Tibial artery (tissue), 4 donors: ENCODE measurements at places on chromosomes 12 and 14.

- DNase-seq: no peak
Measured at GRCh38 chr12:2498964-2499500, 295.7 kb upstream of the FKBP4 start.

DNA sequence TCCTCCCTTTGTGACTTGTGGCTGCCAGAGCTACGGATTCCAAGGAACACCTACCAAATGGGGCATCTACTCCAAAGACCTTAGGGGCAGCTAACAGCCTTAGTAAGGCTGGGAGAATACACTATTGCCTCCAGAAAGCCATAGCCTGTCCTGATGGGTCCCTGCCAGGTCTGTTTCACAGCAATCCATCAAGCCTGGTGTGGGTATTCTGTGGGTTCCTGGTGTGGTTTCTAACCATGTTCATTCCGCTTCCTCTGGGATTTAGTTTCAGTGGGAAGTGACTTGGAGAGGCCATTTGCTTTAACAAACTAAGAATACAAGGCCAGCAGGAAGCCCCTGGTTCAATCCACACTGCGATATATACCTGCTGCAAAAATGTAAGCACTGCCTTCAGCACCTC, 220.5 kb downstream of the FOXN3 start:
- DNase-seq: no peak

DNA sequence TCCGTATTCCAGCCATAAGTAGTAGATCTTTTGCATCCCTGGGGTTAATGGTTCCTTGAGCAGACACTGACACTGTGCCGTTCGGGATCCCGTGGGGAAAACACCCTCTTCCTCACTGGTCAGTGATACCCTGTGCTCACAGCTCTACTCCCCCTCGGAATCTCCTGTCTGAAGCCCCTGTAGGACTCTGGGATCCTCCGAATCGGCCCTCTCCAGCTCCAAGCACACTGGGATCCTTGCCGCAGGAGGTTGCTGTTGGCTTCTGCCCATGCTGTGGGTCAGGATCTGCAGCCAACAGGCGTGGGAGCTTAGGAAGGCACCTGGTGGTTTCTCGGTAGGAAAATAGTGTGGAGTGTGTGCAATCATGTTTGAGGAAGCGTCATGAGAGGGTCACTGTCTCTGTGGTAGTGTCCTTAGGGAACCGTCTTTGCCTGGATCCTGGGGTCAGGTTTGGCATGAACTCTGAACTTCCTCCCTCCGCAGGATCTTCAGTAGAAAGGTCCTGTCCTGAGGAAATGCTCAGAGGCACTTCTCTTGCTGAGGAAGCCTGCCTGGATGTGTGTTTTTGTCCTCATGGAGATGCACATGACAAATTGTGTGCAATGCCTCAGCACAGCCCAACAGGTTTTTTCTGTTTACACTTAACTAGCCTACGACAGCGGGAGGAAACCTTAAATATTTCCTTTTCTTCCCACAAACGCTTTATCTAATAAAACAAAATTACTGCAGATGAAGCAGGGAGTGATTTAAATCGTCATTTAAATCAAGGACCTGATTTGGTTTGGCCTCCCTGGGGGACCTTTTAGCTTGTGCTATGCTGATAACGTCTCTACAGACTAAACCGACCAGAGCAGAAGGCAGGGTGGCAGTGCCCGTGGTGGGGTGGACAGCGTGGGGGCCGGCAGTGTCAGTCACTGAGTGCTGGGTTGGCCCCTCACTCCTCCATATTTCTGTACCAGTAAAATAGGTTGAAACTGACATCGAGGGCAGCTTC, 18.7 kb downstream of the FBXL14 start:
- DNase-seq: no peak

DNA sequence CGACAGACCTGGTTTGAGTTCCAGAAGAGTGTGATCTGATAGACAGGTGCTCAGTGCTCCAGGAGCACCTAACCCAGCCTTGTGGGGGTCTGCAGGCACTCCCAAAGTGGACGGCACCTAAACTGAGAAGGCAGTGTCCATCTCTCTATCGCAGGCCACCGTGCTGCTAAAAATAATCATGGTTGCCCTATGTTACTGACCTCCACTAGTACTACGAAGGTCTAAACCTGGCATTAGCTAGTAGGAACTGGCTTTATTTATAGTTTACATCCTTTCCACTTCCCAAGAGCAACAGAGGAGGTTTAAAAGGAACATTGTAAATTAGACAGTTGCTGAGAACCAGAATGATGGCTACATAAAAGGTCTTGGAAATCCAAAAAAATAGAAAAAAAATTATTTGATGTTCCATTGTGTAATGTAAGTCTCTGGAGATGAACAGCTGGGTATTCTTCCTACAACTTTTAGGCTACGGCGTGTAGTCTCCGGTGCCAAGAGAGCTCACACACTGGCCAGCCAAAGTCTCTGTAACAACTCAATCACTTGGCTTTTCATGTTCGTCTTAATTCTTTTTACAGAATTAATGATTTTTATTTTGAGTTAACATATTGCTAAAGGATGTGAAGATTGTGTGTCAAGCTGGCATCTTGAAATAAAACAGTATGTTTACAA, 27.3 kb downstream of the PPFIBP1 start:
- DNase-seq: peak; percentile 39

DNA sequence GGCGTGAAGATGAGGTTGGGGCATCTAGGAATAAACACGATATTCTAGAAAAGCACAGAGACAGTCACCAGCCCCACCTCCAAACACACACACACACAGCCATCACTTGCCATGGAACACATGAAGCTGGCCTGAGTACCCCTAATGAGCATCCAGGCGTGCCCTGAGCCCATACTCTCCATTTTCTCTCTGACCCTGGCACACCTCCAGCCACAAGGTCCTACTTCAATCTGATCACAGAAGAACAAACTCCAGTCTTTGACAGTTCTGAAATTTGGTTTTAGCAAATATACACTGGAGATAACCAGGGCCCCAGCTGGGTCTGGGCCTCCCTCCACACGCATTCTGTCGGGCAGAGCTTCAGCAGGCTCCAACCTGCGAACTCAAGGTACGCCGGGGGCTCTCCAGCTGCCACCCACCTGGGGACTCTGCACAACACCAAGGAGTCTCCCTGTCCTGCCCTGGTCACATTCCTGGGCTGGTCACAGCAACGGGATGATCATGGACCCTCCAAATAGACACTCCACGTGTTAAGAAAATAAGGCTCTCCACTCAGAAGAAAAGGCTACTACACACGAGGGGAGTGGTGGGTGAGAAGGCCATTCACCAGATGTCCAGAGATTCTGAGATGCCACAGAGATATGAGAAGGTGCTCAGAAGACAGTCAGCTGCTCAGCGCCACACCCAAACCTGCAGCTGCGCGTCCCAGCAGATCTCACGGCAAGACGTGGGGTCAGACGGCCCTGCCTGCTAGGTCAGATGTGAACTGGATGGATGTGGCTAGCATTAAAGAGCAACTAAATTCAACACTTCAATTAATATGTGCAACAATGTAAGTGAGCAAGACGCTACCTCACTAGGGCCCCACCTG, 57.0 kb upstream of the PNMA1 start:
- no peak for DNase-seq

DNA sequence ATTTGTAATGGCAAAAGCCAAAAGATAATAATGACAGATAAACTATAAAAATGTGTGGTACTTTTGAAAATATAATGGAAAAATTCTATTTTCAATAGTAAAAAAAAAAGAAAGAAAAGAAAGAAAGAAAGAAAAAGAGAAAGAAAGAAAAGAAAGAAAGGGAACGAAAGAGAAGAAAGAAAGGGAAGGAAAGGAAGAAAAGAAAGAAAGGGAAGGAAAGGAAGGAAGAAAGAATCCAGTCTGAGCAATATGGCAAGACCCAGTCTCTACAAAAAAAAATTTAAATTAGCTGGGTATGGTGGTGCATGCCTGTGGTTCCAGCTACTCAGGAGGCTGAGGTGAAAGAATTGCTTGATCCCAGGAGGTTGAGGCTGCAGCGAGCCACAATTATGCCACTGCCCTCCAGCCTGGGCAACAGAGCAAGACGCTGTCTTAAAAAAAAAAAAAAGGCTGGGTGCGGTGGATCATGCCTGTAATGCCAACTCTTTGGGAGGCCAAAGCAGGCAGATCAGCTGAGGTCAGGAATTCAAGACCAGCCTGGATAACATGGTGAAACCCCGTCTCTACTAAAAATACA, 38.4 kb downstream of the EAPP start:
- DNase-seq: no peak

DNA sequence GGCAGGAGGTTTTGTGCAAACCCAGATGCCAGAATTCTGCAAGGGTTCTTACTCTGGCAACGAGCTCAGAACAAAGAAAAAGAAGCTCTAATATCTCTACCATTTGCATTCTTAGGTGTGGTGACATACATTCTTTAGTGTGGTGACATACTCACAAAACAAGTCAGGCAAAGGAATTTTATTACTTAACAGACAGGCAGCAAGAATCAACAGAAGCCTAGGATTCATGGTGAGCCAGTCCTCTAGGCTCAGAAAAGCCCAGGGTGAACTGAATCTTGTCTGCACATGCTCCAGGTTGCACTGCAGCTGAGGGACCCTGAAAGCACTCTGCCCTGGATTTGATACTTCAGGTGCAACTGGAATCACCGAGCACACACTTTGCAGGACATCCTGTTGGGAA, 122.4 kb upstream of the PTPRQ start:
- DNase-seq: no peak
